ENCODE measurements at places on chromosomes 12 and 14. TPM values are rescaled to one million over a fixed set of nuclear protein-coding genes. Genes with fewer than 3 reads are reported as not detected.

Gene GZMB
- 1.2 TPM for total RNA-seq

Gene FAM222A
- total RNA-seq: 12.8 TPM

Gene GPX2
- 0.15 TPM for total RNA-seq

Gene ADCY6
- 24.1 TPM for total RNA-seq

Gene HCAR3
- not detected for total RNA-seq

Gene NEMP1
- total RNA-seq: 46.9 TPM

Gene MMAB
- 58.6 TPM for total RNA-seq

Gene RNASE4
- 3.3 TPM for total RNA-seq

Gene KRT78
- total RNA-seq: not detected

Gene CARMIL3
- 0.15 TPM for total RNA-seq

Gene RILPL2
- total RNA-seq: 5.4 TPM

GRCh38 chr12:31009976-31010375 is 63.7 kb upstream of the DDX11 start:
- no peak for DNase-seq

GRCh38 chr12:67442347-67442841 is 173.2 kb downstream of the CAND1 start:
- no peak for DNase-seq

DNA sequence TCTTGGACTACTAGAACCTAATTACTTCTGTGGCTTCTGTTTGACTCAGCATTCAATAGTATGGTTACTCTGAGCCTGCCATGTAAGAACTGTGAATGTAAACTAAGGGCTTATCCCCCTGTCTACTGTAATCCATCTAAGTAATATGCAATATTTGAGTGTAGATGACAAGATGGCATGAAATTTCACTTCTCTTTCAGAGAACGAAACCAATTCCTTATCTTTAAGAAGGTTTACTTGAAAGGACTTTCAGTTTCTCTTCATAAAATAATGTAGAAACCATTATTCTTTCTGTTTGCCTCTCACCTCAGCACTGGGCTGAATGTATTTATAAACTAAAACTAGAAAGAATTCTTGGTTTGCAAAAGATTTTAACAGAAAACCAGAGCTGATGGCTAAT is 60.4 kb upstream of the ARID2 start:
- DNase-seq: no peak

DNA sequence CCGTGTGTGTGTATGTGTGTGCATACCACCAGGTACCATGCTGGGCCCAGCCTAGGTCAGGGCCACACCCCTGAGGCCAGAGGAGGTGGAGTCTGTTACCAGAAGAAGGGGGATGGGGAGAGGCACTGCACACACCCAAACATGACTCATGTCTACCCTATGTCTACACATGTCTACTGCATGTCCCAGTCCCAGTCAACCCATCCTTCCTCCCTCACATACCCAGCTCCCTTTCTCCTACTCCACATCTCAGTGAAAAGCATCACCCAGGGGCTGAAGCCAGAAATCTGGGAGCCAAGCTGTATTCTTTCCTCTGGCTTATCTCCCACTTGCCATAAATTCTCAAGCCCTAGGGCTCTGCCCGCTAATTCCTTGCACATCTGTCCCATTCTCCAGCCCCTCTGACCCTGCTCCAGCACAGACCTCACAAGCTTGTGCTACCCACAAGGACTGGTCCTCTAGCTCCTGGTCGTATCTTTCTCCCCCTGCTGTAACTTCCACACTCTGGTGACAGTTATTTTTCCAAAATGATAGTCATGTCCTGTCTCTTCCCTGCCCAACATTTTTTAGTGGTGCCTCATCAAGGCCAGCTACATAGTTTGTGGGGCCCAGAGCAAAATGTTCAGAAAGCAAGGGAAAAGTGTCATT is 18.0 kb upstream of the APPL2 start:
- no peak for DNase-seq

DNA sequence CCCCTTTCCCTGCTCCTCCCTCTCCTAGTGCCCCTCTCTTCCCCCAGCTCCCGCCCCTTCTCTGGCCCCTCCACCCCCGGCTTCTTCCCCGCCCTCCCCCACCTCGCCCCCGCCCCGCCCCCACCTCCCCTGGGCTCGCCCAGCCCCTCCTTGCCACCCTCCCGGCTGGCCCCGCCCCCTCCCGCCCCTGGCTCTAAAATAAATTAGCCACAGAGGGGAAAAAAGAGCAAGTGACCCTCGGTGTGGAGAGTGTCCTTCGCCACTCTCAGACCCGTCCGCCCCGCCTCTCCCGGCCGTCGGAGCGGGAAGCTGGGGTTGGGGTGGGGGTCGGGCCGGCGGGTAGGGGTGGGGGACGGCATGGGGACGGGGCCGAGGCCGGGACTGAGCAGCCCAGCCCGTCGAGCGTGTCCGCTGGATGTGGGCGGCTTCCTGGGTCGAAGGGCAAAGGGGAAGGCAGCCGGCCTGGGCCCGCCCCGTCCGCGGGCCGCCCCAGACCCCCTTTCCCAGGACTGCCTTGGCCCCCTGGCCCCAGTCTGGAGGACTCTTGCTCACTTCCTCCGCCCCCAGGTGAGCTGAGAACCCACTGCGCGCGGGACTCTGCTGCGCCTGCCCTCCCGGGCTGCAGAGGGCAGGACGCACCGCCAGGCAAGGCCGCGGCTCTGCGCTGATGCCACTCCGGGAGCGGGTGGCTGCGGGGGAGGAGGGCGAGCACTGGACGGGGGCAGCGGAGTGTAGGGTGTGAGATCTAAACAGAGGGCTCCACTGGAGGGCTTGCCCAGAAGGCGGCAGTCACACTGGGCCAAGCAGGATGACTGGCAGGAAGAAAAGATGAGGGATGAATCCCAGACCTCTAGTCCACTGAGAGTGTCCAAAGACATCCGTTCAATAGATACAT is 570 bp upstream of the FIGNL2 start:
- no peak for DNase-seq

- no peak for DNase-seq
Observed at GRCh38 chr12:96365604-96366380, 34.4 kb downstream of the CDK17 start.

GRCh38 chr12:61011767-61012423 is 1248.3 kb upstream of the USP15 start:
- no peak for DNase-seq

DNA sequence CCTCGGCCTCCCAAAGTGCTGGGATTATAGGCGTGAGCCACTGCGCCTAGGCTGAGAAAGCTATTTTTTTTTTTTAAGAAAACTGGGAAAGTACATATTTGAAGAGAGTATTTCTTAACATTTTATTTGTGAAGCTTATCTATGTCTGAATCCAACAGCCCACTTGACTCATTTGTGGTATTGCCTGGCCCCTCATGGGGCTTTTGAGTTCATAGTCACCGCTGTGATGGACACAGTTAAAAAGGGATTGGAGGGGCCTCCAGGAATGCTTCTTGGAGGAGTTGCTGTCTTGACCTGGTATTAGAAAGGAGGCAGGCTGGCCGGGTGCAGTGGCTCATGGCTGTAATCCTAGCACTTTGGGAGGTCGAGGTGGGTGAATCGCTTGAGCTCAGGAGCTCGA is 26.5 kb downstream of the BCL7A start:
- no peak for DNase-seq

GRCh38 chr12:82968631-82969367 is 282.1 kb downstream of the TMTC2 start:
- no peak for DNase-seq

GRCh38 chr12:111458546-111459172 is 52.9 kb downstream of the SH2B3 start:
- no peak for DNase-seq

- no peak for DNase-seq
Observed at GRCh38 chr12:47207829-47208248, 128.1 kb upstream of the AMIGO2 start.

DNA sequence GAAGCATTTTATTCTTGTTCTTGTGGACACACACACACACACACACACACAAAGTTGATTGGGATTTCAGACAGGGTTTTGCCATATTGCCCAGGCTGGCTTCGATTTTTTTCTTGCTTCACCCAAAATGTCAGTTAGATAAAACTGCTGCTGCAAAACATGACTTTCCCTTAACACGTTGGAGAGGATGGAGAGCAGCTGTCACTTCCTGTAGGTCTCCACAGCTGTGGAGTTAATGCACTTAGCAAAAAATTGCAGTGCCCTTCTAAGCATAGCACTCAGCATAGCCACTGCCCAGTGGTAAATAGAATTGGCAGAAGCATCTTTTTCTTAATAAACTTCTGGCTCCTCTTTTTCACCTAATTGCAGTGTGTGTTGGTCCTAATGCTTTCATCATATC is 54.5 kb downstream of the PDZRN4 start:
- DNase-seq: no peak

DNA sequence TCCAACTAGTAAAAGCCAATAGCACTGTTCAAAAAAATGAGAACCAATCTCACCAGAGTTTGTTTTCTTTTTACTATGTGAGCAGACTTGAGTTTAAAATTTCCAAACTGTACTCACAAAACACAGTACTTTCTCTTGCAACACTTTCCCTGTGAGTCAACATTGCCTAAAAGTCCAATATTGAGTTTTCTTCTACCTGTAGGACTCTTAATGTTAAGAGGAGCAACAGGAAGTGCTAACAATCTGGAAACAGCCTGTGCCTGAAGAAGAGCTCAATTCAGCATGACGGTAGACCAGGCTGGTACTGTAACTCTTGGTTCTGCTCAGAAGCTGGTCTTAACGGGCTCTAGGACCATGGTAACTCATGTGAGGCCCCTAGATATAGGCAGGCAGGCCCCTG is 144.3 kb downstream of the MED13L start:
- DNase-seq: no peak

DNA sequence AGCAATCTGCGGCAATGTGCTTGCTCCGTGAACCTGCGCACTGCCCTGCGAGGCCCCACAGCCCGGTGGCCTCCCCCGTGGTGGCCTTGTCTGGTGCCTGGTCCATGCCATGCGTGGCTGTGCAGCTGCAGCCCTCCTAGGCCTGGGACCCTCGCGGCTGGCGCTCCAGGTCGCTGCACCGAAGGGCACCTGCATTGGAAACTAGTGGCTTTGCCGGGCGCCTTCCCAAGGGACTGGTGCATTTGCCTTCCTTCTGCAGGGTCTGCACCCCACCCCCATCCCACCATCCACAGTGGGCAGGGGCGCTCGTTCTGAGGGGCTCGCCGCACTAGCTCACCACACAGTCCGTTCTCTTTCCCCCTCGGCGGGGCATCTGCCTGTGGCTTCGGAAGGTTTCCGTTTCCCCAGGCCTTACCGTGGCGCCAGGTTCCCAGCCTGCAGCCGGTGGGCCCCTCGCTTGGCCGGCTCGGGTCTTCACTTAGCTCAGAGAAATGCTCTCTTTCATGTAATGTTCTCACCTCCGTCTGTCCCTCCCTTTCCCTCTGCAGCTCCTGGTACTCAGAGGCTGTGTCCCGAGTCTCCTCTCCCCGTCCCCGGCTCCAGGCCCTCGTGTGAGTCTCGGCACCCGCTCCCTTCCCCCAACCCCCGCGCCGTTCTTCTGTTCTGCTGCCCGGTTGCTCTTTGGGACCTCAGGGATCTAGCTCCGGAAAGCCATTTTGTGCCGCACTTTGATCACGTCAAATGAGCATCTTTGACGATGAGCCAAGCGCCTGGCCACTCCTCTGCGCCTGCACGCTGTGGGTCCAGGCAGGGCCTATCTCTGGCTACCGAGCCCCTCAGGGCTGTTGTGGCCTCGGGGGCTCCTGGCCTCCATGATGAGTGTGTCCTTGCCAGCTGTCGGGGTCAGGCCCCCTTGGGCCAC is 31.9 kb downstream of the JAG2 start:
- no peak for DNase-seq

- no peak for DNase-seq
Observed at GRCh38 chr12:22275843-22276242, 58.7 kb downstream of the ST8SIA1 start.

- no peak for DNase-seq
Observed at GRCh38 chr14:75559451-75560222, 18.8 kb upstream of the FLVCR2 start.

DNA sequence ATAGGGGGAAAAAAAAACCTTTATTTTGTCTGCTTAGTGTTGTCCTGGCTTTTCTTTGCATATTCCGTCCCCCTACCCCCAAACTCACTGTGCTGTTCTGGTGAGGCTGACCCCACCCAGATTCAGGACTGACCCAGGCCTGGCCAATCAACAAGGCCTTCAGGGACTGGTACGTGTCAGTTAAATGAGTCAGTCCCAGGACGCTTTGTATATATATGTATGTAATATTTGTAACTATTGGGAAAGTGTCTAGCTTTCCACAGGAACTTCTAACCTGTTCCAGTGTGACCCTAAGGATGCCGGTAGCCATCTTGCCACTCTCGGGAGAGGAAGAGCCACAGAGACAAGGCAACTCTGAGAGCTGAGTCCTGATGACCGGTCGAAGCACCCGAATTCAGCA is 107.4 kb downstream of the VCPKMT start:
- no peak for DNase-seq

- DNase-seq: no peak
Observed at GRCh38 chr12:873954-874353, 75.5 kb downstream of the RAD52 start.

DNA sequence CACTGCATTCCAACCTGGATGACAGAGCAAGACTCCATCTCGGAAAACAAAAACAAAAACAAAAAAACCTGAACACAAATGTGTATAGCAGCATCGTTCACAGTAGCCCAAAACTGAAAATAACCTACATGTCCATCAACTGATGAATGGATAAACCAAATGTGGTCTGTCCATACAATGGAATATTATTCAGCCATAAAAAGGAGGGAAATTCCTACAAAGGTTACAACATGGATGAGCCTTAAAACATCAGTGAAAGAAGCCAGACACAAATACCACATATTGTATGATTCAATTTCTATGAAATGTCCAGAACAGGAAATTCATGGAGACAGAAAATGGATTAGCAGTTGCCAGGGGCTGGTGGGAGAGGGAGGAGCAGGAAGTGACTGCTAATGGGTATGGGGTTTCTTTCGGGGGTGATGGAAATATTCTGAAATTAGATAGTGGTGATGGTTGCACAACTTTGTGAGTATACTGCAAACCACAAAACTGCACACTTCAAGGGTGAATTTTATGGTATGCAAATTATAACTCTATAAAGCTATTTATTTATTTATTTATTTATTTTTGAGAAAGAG is 4.0 kb downstream of the MYL2 start:
- DNase-seq: no peak

- DNase-seq: no peak
Observed at GRCh38 chr12:124363353-124363965, 68.6 kb downstream of the RFLNA start.

GRCh38 chr14:81144824-81145603 is 75.7 kb downstream of the GTF2A1 start:
- no peak for DNase-seq

DNA sequence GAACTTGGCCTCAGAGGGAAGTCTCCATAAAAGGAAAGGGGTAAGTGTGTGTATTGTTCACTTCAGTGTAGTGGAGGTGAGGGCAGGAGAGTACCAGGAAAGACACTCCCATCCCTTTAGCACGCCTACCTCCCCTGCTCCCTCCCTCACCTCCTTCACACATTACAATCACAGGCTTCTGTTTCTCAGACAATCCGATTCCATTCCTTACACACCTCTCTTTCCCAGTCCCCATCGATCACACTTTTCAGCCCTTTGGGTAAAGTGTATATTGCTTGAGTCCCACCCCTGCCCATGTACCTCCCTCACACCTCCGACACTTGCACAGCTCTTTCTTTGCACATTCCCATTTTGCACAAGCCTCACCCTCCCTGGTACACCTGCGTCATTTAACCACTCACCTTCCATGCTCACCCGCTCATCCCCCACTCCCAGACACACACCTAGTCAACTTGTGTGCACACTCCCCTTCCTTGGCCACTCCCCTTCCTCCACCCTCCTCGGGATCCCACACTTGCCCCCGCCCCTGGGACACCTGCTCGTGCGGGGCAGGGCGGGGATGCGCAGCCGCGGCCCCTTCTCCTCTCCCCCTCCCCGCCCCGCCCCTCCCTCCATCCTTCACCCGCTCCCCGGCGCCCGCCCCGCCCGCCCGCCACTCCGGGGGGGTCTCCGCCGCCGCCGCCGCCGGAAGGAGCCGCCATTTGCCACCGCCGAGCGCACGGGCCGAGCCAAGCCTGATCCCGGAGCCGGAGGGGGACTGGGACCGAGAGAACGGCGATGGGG is at the start of gene MARCHF9:
TSS of gene MARCHF9 (plus strand) at position 693 of the 783 bp plus-strand sequence. CDS start 426 bp downstream, outside the sequence.
- DNase-seq: no peak
